Ascending aorta (tissue), 2 donors: ENCODE measurements at places on chromosomes 4 and X.

GRCh38 chr4:140706276-140706625, 49.9 kb downstream of the TBC1D9 start:
- no peak for DNase-seq

GRCh38 chr4:173386751-173387150, 12.2 kb downstream of the SCRG1 start:
- DNase-seq, result no peak

- no peak for DNase-seq
Measured at GRCh38 chr4:89298155-89298554, 9.4 kb downstream of the GPRIN3 start.

- DNase-seq, result no peak
Measured at GRCh38 chr4:185737489-185738037, 74.4 kb downstream of the SORBS2 start.

GRCh38 chr4:6910340-6910959, 824 bp downstream of the TBC1D14 start:
- no peak for DNase-seq

DNA sequence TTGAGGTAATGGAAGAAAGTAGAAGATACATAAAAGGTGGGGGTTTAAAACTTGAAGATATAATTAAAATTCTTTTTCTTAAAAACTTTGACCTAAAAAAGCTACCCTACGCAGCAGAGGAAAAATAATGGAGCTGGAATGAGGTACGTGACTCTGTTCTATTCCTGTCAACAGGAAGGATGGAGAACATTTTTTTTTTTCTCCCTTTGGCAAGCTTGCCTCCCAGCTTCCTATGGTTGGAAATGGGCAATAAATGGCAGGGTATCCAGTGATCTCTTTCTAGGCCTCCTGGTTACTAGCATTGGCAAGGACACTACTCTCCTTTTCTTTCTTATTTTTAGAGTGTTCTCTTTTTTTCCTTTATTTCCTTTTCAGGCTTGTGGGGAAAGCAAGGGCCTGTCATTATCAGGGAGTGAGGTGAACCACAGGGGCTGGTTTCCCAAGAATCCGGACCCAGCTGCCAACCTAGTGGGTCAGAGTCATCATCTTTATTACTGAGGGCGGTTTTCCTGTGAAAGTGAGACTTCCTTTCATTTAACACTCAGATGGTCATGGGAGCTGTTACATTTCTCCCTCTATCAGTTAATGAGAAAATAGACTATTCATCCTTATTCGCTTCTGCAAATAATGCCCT, 224.6 kb downstream of the SPRY1 start:
- DNase-seq, result no peak

DNA sequence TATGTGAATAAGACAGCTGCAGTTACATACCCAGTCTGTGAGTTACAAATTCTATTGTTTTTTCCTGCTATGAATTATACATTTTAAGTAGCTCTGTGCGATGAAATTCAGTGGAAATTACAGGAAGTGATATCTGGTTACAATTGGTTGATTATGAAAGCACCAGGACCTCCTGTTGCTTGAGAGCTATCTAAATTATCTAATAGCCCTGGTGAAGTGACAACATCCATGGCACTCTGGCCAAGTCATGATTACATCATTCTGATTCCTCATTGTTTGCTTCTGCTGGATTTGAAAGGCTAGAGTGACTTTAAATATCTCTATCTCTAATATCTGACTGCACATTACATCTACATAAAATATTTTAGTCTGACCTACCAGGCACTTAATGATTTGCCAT, 515.0 kb downstream of the CFAP47 start:
- no peak for DNase-seq

DNA sequence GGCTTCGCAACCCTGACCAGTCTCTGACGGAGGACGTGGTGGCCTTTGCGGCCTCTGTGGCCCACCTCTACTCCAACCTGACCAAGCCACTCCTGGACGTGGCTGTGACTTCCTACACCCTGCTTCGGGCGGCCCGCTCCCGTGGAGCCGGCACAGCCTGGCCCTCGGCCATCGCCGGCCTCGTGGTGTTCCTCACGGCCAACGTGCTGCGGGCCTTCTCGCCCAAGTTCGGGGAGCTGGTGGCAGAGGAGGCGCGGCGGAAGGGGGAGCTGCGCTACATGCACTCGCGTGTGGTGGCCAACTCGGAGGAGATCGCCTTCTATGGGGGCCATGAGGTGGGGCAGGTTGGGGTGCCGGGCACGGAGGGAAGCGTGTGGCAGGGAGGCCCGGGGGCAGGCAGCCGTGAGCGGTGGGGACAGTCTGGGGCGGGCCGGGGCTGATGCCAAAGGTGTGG, 1.2 kb downstream of the ABCD1 start:
- DNase-seq, result no peak

DNA sequence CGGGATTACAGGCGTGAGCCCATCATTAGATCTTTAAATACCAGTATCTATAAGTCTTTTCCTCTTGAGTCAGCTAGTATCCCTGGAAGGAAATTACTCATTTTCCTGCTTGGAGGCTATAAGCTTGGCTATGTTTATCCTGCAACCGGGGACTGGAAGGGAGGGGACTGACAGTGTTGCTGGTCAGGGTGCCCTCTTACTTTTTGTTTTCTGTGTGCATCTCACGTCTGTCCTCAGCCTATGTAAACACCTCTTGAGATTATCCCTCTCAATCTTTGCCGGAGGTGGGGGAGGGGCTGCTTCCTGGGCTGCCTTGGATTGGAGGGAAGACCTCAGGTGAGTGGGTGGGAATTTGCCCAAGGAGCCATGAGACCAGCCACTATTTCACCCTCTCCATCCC, 37.0 kb downstream of the HTT start:
- DNase-seq, result no peak

- no peak for DNase-seq
Measured at GRCh38 chr4:105135785-105136184, 10.9 kb upstream of the TET2 start.

DNA sequence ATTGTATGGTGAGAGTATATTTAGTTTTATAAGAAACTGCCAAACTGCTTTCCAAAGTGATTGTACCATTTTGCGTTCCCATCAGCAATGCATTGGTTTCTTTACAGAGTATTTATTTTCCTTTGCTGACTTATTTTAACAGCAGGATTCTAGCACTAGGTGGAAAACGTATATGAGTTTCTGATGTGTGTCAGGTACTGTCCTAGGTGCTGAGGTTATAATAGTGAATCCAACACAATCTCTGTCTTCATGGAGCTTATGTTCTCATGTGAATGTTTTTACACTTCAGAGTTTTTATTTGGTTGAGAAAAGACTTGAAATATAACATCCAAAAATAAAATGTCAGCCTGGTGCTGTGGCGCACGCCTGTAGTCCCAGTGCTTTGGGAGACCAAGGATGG, 4.0 kb downstream of the REPS2 start:
- no peak for DNase-seq

DNA sequence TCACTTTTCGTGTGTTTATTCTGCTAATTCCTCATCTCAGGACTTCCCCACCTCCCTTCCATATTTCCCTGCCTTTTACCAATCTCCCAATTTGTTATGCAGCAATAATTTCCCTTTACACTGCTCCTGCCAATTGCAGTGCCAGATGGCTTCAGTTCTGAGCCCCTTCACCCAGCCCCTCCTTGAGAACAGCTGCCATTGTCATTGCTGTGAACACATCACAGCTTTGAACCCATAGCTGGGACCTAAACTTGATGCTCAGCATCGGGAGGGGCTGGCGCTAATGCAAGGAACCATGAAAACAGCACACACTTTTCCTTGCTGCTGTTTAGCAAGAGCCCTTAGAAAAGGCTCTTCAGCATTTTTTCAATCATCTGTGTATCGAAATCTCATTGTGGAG, 104.9 kb downstream of the ALPK1 start:
- DNase-seq, result no peak

DNA sequence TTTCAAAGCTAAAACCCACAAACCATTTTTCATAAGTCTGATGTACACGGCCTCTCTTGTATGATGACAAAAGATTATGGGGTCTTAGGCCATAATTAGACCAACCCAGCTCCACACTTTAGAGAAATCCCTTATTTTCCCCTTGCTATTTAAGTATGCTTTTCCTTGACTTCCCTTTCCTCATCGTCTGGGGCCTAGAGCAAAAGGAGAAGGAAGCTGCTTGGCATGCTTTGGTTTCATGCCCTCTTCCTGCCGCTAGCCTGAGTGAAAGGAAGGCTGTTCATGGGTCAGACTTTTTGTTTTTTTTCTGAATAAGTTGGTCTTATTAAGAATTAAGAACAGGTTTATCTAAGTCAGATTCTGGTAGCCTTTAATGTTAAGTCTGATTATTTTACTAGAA, 10.6 kb upstream of the RASGEF1B start:
- DNase-seq, result no peak

- DNase-seq, result no peak
Measured at GRCh38 chrX:36501169-36501702, 506.9 kb upstream of the FAM47C start.

DNA sequence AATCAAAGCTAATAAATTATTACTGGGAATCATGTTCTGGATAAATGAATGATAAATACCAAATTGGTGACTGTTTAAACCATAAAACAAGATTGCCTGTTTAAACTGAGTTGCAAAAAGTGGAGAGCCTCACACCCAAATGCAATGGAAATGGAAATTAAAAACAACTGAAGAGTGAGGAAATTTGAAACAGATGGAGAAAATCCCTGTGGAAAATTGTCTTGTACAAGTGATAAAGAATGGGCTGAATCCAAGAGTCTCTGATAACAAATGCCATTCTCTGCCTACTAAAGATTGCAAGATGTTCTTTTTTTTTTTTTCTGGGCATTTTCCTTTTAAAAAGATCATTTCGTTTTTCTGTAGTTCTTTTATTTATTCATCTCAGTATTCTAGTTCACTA, 426.3 kb downstream of the NLGN4X start:
- DNase-seq, result no peak

DNA sequence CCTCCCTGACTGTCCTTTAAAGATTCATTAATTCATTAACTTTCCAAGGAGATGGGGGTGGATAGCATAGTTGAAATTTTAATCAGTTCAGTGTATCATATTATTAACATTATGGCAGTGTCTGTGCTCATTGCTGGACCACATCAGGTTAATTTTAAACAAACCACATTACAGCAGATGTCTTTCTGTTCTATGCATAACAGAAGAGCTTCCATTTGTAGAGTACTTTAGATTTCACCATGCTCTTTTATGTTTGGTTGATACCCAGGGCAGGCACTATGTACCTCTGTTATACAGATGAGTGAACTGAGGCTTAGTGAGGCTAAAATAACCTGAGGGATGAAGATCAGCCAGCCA, 41.1 kb downstream of the AFF2 start:
- DNase-seq, result no peak

DNA sequence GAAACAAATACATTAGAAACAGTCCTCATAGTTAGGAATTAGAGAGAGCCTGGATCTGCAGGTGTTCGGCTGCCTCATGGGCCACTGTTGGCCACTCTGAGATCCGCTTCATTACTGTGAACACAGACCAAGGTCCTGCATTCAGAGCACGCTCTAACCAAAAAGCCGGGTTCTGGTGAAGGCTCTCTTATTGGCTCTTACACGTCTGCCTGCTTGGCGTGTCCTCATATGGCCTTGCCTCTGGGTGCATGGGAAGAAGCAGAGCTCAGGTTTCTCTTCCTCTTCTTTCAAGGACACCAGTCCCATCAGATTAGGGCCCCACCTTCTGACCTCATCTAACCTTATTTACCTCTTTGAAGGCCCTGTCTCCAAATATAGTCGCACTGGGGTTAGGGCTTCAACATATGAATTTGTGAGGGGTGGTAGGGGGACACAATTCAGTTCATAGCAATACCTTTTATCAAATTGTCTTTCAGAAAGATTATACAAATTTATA, 37.1 kb upstream of the ELF2 start:
- DNase-seq, result no peak

GRCh38 chr4:140659943-140660700, 91.4 kb upstream of the UCP1 start:
- no peak for DNase-seq

DNA sequence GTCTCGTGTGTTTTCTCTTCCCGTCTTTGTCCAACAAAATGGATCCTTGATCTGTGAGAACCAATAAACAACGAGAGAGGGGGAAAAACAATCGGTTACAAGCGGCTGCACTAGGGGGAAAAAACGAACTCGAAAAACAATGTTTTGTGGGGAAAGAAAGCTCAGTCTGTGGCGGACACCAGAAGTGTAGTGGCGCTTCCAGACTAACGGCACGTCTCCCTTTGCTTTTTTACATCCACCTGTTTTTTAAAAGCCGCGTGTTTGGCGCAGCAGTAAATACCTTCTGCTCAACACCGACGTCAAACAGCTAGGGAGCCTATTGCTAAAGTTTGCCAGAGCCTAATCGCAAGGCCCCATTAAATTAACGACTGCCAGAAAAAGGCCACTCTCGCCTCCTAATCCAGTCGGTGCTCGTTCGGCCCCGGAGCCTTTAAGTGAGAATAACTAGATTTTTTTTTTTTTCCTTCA, 3.3 kb downstream of the NKX6-1 start:
- DNase-seq, result no peak

GRCh38 chr4:1239950-1240307, 9.0 kb downstream of the CTBP1 start:
- DNase-seq, result no peak

DNA sequence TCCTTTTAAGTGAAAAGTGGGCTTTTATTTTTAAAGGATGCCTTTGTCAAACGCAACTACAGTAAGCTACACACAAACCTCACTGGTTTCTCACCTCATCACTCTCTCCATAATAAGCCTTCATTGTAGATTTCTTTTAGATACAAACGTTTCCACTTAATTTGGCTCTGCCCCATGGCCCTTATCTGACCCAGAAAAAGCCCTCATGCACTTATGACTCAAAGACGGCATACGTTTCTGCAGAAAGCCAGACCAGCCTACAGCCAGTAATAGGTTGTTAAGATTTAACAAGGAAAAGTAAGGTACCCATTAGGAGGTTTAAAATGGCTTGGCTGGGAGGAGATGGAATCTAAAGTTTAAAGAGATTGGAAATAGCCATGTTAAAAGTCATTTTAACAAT, 914.6 kb upstream of the INTU start:
- no peak for DNase-seq

- no peak for DNase-seq
Measured at GRCh38 chr4:140220058-140220457, 66.1 kb upstream of the MAML3 start.

GRCh38 chr4:6229095-6229494, 28.7 kb upstream of the JAKMIP1 start:
- no peak for DNase-seq

DNA sequence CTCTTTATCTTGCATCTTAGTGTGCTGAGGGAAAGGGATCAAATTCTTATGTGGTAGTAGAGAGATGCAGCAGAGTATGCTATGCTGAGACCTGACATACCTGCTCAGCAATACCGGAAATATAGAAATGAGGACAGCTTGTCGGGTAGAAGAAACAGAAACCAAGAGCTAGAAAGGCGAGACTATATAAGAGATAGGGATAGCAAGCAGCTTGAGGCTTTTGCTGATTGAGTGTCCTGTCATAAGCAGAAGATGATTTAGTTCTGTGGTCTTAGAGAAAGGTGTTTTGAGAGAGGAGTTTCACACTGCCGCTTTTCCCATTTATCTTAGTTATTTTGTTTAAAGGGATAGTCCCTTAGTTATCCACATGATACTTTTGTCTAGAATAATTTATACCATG, 31.7 kb downstream of the USP9X start:
- no peak for DNase-seq
